Activated CD8-positive, alpha-beta T cell treated with anti-CD3 and anti-CD28 coated beads for 36 hours (primary cell): ENCODE measurements at places on chromosomes 5 and 9. TPM values are rescaled to one million over a fixed set of nuclear protein-coding genes. Genes with fewer than 3 reads are reported as not detected.

GLIPR2 gene
- total RNA-seq: 12.2 TPM

DNA sequence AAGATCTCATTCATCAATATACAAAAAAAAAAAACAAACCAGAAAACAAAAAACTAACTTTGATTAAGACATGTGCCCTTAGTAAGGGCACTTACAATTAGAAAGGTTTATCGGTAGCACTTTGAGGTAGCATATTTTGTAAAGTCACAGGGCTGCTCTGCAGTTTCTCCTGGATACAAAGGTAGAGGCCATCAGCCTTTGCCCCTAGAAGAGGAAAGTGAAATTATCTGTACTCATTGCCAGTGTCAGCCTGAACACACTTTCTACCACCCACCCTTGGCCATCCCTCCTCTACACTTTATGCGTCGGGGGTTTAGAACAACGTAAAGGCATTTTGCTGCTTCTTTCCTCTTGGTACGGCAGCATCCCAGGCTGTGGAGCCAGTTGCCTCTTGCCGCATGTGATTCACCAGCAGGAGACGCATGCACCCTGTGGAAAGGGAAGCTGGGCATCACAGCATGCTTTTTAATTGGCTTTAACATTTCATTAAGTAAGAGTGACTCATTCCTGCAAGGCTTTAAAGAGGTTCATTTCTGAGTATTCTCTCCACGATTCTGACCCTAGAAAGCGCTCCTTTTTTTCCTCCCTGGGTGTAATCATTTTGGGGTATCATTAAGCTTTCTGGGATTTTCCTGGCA is 84.6 kb downstream of the CEMIP2 start:
- no peak for DNase-seq

ARHGEF39 gene
- total RNA-seq: 19.9 TPM

DNA sequence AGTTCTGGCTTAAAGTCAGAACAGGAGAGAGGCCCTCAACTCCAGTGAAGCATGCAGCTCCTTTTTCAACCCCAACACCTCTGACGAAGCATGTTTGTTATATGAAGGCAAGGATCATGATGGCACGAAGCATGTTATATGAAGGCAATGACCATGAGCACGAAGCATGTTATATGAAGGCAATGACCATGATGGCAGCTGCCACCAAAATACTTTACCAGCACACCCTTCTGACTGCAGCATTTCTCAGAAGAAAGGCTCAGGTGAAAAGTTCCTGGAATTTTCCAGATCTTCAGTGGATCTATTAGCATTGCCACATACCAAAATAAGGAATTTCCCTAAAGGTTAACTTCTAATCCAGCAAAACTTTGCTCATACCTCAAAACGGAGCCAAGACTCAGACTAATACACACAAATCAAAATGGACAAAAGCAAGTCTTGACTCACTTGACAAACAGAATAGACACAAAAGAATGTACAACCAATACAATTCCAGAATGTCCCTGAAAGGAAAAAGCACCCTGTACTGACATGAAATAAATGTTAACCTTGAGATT is 217.4 kb downstream of the FANCC start:
- DNase-seq: no peak

DNA sequence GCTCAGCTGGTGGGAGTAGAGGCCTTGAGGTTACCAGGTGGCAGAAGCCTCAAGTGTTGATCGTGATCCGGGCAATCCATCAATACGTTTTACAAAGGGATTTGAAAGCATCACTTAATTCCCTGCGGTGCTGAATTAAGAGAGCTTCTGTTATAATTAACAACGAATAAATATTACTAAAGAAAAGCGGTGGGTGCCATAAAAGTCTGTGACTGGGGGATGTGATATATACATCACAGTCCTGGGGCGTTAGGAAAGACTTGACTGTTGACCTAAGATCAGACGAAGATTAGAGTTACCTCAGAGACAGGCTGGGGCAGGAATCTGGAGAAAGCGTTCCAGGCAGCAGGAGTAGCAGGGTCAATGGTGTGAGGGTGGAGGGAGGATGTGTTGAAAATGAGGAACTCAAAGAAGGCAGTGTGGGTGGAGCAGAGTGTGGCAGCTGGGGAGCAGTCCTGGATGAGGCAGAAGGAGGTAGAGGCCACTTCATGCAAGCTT is 6.7 kb upstream of the C5orf63 start:
- DNase-seq: no peak

TAS2R1 gene
- total RNA-seq: not detected

PHF24 gene
- not detected for total RNA-seq

- DNase-seq: no peak
These were observed 32.4 kb downstream of the WHRN start for GRCh38 chr9:114472765-114473446.

- DNase-seq: no peak
These were observed 41.6 kb downstream of the MAMDC2 start for GRCh38 chr9:70085241-70085640.

DNA sequence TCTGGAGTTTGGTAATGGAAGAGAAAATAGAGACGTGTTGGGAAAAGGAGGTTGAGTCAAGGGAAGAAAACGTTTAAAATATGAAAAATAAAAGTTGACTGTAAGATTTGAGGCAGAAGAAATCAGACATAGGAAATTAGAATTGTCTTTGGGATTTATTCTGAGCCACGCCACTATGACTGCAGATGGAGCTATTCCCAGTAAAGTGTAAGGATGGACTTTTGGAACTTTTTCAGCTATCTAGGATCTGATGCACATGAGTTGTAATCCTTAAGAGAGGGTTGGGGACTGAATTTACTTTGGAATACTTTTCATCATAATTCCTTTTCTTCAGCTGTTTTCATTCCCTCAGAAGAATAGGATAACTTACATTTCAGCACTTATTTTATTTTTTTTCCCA is 336.7 kb downstream of the FAM170A start:
- DNase-seq: no peak

CCDC183 gene
- total RNA-seq: 0.34 TPM
